Common myeloid progenitor, CD34-positive (primary cell): ENCODE measurements at places on chromosomes 7 and 10.

DNA sequence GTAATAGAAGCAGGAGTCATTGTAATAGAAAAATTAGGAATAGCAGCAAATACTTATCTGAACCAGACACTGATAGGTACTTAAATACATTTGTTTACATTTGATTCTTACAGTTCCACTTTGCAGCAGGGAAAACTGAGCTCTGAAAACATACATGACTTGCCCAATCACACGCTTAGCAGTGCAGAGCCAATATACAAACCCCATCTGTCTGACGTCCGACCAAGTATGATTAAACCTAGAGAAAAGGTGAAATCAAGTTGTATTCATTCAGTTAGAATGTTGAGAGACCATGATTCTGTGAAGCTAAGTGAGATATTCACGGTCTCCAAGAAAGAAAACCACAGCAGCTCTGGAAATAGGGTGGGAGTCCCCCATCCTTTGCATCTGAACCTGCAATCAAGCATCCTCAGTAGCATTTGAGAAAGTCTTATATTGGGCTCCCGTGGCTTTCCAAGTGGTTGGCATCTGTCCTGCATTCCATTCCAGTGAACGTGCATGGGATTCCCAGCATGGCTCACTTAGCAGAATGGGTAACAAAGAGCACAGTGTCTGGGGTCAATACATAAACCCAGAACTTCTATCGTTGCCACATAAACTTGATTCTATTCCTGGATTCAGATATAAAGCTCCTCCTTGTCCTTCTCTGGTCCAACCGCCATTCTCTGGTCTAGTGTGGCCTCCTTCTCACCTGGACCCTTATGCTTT lies 148.7 kb upstream of the RSU1 start:
- no peaks in the 10 kb centered on the region for H3K27me3 ChIP-seq
- no peak for DNase-seq
- H3K36me3 ChIP-seq = no peaks in the 10 kb centered on the region

- H3K36me3 ChIP-seq = peaks cover 5% of the 10 kb centered on the region
- no peak overlapping the region for H3K27ac ChIP-seq
- H3K27me3 ChIP-seq = no peaks in the 10 kb centered on the region
- no peaks in the 10 kb centered on the region for H3K4me1 ChIP-seq
- no peak for DNase-seq
Observed at GRCh38 chr10:32692174-32692573, 246.2 kb downstream of the CCDC7 start.

DNA sequence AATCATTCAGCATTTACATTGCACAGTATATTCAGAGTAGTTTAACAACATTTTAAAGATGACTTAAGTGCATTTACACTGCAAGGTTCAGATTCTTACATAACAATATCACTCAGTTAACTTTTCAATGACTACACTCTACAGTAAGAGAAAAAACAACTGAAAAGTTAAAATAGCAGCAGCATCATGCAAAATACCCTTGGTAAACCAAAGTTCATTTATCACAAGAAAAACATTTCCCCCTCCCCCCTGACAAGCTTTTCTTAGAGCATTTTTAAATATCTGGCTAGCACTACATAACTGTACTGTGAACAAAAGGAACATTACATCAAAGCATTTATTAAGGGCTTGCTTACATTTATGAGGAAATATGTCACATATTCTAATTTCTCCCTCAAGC lies 179.5 kb upstream of the HGF start:
- no peak for DNase-seq
- H3K27ac ChIP-seq = no peak overlapping the region
- no peaks in the 10 kb centered on the region for H3K27me3 ChIP-seq
- no peak overlapping the region for H3K4me3 ChIP-seq

GRCh38 chr7:43307522-43307921 lies 195.1 kb downstream of the HECW1 start:
- no peak overlapping the region for H3K4me3 ChIP-seq
- DNase-seq = no peak
- no peaks in the 10 kb centered on the region for H3K27me3 ChIP-seq
- no peaks in the 10 kb centered on the region for H3K36me3 ChIP-seq
- no peaks in the 10 kb centered on the region for H3K4me1 ChIP-seq
- no peak overlapping the region for H3K27ac ChIP-seq

GRCh38 chr10:63103971-63104409 lies 29.1 kb upstream of the NRBF2 start:
- H3K27ac ChIP-seq = no peak overlapping the region
- no peak for DNase-seq
- H3K36me3 ChIP-seq = no peaks in the 10 kb centered on the region
- no peak overlapping the region for H3K4me3 ChIP-seq
- H3K27me3 ChIP-seq = no peaks in the 10 kb centered on the region

GRCh38 chr7:145009876-145010275 lies 174.0 kb upstream of the TPK1 start:
- H3K4me3 ChIP-seq = no peak overlapping the region
- H3K27me3 ChIP-seq = no peaks in the 10 kb centered on the region
- no peak for DNase-seq
- H3K27ac ChIP-seq = no peak overlapping the region

DNA sequence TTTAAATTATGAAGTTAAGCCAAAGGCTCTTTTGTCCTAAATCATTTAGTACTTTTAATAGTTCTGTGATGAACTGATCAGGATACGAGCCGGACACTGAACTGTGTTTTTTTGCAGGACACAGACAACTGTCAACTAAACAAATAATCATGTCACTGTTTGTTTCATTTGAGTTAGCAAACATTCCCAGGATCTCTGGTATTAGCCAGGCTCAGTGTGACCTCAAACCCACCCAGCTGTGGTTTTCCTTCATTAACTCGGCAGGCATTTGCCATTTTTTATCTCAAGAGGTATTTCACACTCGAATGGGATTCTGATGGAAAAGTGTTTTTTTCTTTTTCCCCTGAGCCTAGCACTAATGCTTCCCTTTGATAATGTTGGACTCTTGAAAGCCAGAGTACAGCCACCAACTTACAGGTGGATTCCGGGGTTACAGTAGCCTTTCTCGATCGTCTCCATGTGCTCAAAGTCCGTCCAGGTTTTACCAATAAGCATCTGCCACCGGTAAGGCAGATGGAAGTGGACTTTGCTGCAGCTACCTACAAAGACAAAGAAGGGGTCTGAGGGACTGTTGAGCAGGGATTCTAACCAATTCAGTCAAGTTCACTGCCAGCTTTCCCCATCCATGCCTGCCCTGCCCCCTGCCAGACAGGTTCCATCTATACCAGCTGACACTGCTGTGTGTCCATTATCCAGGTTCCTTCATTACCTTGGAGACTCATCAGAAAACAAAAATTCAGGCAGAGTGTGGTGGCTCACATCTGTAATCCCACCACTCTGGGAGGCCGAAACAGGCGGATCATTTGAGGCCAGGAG lies 33.4 kb downstream of the ZC3HAV1 start:
- H3K4me1 ChIP-seq = peaks cover 19% of the 10 kb centered on the region
- H3K4me3 ChIP-seq = no peak overlapping the region
- peaks cover 79% of the 10 kb centered on the region for H3K36me3 ChIP-seq
- no peak for DNase-seq
- H3K27ac ChIP-seq = no peak overlapping the region

DNA sequence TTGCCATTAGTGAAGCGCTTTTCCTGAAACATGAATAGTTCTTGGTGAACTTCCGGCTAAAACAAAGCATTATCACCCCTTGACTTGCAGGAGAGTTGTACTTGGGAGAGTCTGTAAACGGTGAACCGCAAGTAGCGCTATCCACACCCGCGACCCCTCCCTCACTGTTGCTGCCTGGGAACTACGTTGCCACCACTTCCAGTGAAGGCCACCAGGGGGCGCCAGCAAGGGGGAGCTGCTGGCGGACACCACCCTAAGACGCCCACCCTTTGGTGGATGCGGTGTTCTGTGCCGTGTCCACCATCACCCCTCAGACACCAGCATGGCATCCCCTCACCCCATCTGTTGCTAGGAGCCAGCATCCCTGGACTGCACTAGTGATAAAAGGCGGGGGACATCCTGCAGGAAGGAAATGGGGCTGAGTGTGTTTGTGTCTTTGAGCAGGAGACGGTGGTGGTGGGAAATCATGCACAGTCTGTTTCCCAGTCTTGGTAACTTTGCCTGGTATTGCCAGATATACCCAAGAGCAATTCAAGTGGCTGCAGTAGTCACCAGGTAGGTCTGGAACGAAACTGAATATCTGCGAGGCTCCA lies 298.2 kb downstream of the FRMD4A start:
- H3K27me3 ChIP-seq = no peaks in the 10 kb centered on the region
- no peak overlapping the region for H3K27ac ChIP-seq

GRCh38 chr10:105347487-105347886 lies 706.4 kb downstream of the SORCS3 start:
- H3K27me3 ChIP-seq = no peaks in the 10 kb centered on the region
- H3K36me3 ChIP-seq = no peaks in the 10 kb centered on the region
- no peaks in the 10 kb centered on the region for H3K4me1 ChIP-seq

GRCh38 chr7:71594736-71595135 lies 462.8 kb downstream of the GALNT17 start:
- H3K4me3 ChIP-seq = no peak overlapping the region
- H3K27me3 ChIP-seq = no peaks in the 10 kb centered on the region
- no peaks in the 10 kb centered on the region for H3K36me3 ChIP-seq

GRCh38 chr7:44382459-44383265 lies 57.3 kb upstream of the CAMK2B start:
- H3K4me3 ChIP-seq = no peak overlapping the region
- H3K27ac ChIP-seq = no peak overlapping the region
- H3K4me1 ChIP-seq = no peaks in the 10 kb centered on the region
- H3K36me3 ChIP-seq = peaks cover 34% of the 10 kb centered on the region
- H3K27me3 ChIP-seq = no peaks in the 10 kb centered on the region

DNA sequence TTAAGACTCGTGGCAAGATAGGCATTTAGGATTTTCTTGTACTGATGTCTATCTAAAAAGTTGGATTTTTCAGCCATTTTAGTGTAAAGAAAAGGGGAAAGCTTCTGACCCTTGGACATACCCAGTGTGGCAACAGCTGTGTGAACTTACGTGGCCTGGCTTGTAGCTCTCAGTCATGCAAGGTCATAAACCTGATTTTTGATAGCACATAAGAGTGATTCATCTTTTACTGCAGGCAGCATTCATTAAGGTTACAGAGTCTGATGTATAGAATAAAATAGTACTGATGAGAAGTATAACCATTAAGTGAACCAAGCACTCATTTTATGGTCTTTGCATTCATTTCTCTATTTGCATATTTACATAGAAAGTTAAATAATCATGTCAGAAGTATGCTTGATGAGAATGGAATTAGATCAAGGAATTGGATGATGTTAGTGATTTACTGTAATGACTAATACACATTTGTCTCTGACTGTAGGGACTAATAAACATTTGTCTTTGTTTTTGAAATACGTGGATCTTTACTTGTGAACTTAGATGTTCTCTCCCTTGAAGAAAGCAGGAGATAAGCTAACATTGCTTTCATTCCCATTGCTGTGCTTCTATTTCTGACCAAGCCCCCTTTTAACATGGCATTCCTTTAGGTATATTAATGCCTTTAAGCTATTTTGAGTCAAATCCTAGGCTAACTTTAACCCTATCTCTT lies 88.2 kb downstream of the GSDME start:
- no peaks in the 10 kb centered on the region for H3K27me3 ChIP-seq
- no peaks in the 10 kb centered on the region for H3K36me3 ChIP-seq
- H3K27ac ChIP-seq = peak overlapping the region; percentile 60

- no peak for DNase-seq
- H3K4me3 ChIP-seq = no peak overlapping the region
- no peaks in the 10 kb centered on the region for H3K36me3 ChIP-seq
- H3K4me1 ChIP-seq = peaks cover 2% of the 10 kb centered on the region
- no peak overlapping the region for H3K27ac ChIP-seq
Observed at GRCh38 chr7:16318989-16319915, 102.1 kb downstream of the CRPPA start.

- no peak overlapping the region for H3K4me3 ChIP-seq
- H3K27me3 ChIP-seq = no peaks in the 10 kb centered on the region
- no peaks in the 10 kb centered on the region for H3K36me3 ChIP-seq
- no peak overlapping the region for H3K27ac ChIP-seq
Observed at GRCh38 chr10:116099023-116099420, 174.0 kb downstream of the GFRA1 start.

DNA sequence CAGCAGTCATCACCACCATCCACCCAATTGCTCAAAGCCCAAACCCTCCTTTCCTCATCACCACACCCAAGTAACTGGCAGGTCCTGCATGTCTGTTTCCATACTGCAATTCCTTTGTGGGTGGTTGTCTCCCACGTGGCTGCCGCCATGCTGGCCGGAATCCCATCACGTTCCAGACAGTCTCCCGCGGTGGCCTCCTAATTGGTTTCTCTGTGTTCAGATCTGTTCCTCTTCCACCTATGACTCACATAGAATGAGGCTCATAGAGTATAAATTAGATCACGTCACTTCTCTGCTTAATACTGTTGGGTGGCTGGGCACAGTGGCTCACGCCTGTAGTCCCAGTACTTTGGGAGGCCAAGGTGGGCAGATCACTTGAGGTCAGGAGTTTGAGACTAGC lies 813.0 kb downstream of the TYW1 start:
- no peak overlapping the region for H3K27ac ChIP-seq
- H3K36me3 ChIP-seq = no peaks in the 10 kb centered on the region
- no peak for DNase-seq
- H3K4me1 ChIP-seq = no peaks in the 10 kb centered on the region

DNA sequence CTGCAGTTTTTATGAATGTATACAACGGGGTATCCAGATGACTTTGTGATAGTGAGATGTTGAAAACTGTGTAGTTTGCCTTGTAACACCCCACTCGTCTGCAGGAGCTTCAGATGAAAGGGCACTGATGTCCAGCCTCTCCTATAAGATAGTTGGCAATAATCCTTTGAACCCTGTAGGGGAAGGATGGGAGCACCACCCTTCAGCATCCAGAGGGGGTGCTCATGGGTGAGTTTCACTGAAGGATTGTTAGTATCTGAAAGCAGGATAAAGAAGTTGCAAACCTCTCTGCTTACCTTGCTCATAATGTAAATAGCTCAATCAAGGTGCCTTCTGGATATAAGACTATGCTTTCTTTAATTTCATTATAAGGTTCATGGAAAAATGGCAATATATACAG lies 201.5 kb downstream of the TMEM178B start:
- DNase-seq = no peak
- H3K27me3 ChIP-seq = no peaks in the 10 kb centered on the region
- no peaks in the 10 kb centered on the region for H3K4me1 ChIP-seq
- H3K36me3 ChIP-seq = no peaks in the 10 kb centered on the region
- no peak overlapping the region for H3K27ac ChIP-seq

GRCh38 chr7:12949060-12949931 lies 261.9 kb downstream of the ARL4A start:
- no peak for DNase-seq
- no peaks in the 10 kb centered on the region for H3K36me3 ChIP-seq
- no peaks in the 10 kb centered on the region for H3K27me3 ChIP-seq
- H3K27ac ChIP-seq = no peak overlapping the region

GRCh38 chr10:32386623-32387260 lies 39.8 kb upstream of the EPC1 start:
- no peak overlapping the region for H3K4me3 ChIP-seq
- no peak overlapping the region for H3K27ac ChIP-seq
- peak; percentile 34 for DNase-seq
- no peaks in the 10 kb centered on the region for H3K36me3 ChIP-seq
- no peaks in the 10 kb centered on the region for H3K27me3 ChIP-seq
- peaks cover 7% of the 10 kb centered on the region for H3K4me1 ChIP-seq
